Activated T-cell treated with anti-CD3 and anti-CD28 coated beads, Interleukin-2, amount 50 U/mL, for 1 hour (primary cell): ENCODE measurements at places on chromosomes 12 and 14.

GRCh38 chr12:25054783-25055144 is 105.9 kb upstream of the BCAT1 start:
- DNase-seq: peak; percentile 48

DNA sequence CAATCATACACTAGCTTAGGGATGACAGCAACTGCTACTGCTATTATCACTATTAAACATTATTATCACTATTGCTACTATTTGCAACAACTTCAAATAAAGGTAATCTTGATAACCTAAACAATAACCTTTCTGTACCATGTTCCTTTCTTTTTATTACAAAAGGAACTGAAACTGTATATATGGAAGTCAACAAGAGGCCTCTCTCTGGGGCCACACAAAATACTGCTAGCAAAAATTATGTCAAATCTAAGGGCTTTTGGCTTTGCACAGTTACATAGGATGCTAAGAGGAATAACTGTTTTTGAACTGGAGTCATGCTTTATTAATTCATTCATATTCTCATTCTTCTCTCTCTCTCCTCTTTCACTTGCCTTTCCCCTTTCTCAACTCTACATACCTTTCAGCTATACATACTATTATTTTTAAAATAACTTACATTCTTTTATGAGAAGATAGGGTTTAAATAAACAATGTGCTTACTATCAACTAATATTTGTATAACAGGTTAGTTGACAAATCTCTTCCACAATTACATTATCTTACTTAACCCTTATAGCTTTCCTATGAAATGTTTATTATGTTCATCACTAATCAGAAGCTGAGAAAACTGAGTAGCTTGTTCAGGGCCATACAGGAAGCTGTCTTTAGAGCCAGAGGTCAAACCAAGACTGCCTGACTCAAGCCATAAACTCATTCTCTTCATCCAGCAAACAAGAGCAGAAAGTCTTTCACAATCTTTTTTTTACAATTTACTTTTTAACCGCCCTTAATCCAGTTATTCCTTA is 25.7 kb downstream of the SPTSSA start:
- DNase-seq: no peak

DNA sequence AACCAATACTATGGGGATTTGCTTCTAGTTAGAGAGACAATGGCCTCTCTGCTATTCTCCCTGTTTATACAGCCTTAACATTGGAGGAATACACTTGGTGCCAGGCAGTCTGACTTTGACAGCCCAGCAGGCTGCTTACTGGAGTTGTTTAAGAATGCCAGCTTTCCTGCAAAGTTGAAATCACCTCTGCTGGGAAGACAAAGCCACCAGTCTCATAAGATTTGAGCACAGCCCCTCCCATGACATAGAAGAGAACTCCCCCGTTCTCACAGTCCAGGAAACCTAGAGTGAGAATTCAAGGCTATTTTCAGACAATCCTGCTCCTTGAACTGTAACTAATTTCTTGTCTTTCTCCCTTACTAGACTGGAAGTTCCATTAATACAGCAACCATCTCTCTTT is 21.1 kb upstream of the CATSPERB start:
- DNase-seq: no peak

- no peak for DNase-seq
Observed at GRCh38 chr12:5114436-5114835, 70.8 kb downstream of the KCNA5 start.

GRCh38 chr14:65958664-65959562 is 527.3 kb upstream of the CCDC196 start:
- DNase-seq: no peak

DNA sequence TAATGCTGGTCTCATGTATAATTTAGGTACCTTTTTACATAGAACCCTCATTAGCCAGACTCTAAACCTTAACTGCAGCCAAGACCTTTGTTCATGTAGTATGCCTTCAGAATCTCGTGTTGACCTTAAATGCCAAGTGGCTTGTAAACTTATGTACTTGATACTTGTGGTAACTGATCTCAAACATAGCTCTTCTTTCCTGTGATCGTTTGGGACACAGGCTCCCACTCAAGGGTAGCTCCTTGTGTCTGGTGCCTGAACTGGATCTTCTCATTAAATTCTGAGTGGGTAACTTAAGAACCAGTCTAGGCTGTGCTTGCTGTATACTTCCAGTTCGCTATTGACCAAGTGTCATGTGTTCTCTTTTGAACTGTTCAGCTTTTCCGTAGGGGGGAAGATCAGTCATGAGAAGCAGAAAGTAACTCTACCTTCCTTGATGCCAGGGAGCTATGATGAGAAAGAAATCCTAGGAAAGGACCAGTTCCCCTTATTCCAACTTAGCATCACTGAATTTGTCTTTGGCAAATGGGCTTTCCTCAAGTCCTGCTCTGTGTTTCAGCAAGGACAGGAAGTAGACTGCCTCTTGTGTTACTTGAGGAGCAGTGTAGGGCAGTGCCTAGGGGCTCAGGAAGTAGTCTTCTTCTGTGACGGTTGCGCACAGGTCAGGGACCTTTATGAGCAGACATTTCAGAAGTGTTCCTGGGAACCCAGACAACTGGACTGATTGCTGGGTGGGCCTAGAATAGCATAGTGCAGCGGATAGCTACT is 2.5 kb downstream of the LGALS3 start:
- no peak for DNase-seq

DNA sequence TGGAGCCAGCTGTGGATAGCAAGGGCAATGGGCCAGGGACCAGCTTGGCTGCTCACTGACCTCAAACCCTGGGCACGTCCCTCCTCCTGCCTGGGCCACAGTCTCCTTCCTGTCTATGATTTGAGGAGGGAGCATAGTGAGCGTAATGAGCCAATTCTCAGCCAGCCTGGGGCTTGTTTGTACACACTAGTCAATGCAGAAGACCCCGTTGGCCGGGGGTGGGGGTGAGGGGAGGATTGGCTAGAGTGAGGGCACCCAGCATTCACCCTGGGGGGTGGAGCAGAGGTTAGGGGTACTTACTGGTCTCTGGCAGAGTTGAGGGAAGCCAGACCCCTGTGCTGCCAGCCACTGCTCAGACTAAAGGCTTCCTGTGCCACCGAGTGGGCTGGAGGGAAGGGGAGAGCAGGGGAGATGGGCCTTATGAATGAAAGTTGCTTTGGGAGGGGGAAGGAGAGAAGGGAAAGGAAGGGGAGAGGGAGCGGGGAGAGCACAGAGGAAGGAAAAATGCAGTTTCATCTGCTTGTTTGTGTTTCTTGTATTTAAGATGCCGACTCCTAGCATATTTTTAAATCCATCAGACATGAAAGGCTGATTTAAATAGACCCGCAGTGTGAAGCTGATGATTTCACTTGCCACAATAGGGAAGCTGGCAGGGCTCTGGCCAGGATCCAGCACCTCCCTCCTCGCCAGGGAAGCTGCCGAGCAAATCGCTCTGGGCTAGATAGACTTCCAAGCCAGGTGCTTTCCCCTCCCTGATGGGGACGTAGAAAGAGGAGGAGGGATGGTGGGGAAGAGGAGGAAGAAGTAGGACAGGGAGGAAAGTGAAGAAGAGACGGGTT is 114.0 kb downstream of the PRMT8 start:
- DNase-seq: no peak

DNA sequence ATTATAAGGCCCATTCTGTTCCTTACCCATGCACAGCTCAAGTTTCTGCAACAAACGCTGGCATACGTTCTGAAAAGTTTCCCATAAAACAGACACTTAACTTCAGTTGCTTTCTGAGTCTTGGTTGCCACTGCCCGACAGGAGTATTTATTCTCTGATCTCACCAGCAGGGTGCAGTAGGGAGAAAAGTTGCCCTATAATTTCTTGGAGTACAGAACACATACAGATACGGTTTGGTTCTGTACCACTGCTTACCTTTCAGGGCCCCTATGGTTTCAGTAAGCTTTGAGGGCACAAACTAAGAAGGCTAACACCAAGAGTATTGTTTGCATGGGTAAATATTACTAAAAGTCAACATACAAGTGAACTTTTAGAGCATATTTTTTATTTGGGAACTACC is 77.9 kb downstream of the SPATA7 start:
- no peak for DNase-seq

DNA sequence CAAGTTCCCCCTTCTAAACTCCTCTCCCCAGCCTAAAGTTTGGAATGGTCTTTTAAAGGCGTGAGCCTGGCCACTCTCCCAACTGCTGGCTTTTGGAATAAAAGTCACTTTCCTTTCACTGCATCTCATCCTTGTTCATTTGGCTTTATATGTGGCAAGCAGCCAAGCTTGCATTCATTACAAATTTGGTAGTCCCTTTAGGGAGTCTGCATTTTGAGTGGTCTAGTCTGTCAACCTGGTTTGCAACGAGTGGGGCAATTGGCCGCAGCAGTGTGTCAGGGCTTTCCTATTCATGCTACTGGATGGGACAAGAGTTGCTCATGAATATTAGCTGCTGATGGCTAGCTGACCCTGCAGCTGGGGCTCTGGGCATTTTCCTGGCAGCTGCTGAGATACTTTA is 57.0 kb downstream of the CATSPERB start:
- no peak for DNase-seq

- peak; percentile 86 for DNase-seq
Observed at GRCh38 chr12:57229634-57230380, at the start of gene SHMT2. Gene SHMT2 (plus strand): TSS chr12:57229711. CDS start chr12:57229779, 68 bp downstream.

DNA sequence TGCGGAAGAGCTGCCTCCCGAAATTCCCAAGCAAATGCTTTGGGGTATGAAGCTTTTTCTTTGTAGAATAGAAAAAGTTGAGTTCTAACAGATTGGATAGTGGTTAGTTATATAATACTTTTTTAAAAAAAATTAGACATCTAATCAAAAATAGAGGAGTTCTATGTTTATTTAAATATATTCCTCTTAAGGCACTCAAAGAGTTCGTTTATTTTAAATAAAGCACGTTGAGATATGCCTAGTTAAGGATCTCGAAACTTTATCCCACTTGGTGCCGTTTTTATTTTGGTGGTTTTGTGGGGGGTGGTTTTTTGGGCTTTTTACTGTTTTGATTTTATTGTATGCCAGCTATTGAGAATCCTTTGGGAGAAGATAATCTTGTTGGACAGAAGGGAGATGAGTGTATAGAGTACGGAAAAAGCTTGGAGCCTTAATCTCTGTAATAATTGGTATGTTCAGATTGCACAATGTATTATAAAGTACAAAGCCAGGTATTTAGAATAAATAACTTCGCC is 10.7 kb upstream of the SNAPC1 start:
- DNase-seq: no peak

DNA sequence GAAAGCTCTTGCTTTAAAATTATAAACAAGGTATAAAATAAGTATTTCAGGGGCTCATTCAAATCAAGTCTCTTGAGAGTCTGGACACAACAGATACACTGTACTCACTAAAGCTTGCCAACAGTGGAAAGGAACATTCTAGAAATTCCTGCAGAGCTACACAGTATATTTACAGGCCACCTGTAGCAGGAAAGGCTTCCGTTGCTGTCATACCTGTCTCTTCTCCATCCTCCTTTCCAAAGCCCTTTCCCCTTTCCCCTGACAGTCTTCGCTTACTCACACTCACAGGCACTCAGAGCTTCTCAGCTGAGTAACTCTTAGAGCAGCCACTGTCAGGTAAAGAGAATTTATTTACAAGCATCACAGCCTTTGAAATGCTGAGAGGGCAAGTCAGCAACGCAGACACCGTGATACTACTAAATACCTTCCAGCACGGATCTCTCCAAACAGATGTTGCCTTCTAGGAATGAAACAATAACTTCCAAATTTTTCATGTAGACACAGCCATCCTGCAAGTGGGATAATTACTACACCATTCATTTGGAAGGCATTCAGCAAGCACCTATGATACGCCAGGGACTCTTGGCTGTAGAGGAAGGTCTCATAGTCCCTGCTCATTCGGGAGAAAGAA is 167.9 kb downstream of the FOXN3 start:
- no peak for DNase-seq

DNA sequence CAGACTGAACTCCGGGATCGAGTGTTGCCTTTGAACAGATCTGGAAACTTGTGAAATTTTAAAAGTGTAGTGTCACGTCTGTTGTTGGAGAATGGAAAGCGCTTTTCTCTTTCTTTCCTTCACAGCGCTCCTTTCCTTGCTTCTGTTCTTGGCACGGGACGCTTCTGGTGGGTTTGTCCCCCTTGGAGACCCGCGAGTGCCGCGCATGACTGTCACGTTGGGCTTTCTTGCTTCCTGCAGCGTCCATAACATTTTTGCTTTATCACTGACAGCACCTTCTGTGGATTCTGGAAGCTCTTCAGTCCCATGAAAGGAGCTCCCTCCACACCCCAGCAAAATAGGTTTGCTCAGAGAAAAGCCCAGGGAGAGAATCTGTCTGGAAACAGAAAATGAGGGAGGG is 193.0 kb upstream of the TMEM132C start:
- DNase-seq: no peak

GRCh38 chr12:100473050-100473715 is 483 bp upstream of the NR1H4 start:
- no peak for DNase-seq

- no peak for DNase-seq
Observed at GRCh38 chr12:106886932-106887331, 68.8 kb upstream of the TMEM263 start.

DNA sequence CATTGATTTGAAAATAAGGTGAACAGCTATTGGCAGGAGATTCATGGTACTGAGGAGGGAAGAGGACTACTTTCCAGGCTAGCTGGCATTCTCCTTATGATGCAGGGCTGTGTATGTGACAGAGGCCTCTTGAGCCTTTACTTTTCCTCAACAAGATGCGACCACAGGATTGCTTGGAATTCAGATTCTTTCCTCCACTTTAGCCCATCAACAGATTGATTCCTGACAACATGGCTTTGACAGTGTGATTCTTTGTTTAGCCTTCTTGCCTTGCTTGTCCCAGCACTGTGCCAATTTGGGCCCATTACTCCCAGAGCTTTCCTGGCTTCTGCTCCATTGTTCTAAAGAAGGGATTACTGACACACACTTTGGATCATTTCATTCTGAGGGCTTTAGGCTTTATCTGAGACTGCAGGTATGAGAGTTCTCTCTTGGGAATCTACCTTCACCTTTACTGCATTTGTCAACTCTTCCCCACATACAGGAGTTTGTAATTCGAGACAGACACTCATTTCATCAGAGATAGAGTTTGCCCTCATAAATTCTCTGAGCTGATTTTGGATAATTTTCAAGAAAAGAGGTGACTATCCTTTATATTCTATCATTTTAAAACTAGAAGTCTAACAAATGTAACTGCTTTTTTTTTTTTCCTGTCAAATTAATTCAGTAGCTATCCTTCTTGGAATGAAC is 206.4 kb upstream of the GZMB start:
- DNase-seq: no peak

DNA sequence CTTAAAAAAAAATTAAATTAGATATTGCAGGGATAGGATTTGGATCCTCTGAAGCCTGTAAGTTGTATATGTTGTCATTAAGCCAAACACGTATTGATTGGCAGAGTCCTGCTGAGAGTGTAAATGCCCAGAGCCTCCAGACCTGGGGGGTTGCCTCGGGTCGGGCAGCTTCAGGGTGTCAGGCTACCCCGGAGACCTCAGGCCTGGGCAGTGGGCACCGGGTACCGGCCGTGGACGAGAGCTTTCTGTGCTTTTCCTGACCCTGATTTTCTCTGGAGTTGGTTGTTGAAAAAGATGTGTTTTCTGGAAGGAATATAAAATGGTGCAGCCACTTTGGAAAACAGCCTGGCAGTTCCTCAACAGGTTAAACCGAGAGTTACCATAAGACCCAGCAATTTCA is 96.1 kb downstream of the DNAH10 start:
- DNase-seq: no peak
